ENCODE measurements at places on chromosomes 4 and X.

DNA sequence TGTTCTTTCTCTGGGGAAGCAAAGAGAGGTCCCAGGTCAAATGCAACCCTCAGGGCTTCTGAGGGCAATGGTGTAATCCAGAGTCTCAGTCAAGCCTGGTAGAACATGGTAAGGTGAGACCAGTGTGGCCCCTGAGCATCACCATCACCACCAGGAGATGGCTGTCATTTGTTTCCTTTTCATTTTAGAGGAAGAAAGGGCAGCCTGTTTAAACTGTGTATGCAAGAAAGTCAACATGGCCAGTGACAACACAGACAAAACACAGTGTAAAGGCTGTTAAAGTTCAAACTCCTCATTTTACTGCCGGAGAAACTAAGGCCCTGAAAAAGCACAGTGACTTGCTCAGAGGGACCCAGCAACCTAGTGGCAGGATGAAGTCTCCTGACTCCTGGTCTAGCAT, 2.0 kb upstream of the EDA start:
- DNase-seq: peak; percentile 41

DNA sequence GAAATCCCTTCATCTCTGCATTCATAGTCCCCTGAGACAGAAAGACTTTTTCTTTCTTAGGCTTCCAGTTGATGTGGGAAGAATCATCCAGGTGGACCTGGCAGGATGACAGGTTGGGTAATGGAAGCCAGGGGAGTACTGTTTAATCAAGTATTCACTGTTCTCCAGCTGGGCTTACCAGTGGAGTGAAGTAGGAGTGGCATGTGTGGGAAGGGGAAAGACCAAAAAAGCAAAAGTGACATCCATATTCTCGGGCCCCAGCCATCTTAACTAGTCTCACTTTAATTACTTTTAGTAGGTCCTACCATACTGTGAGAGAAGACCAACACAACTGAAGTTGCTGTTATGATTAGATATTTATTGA, 18.5 kb downstream of the VSIG4 start:
- no peak for DNase-seq

- no peak for DNase-seq
These were observed 16.6 kb upstream of the ERCC6L start for GRCh38 chrX:72255445-72255844.

DNA sequence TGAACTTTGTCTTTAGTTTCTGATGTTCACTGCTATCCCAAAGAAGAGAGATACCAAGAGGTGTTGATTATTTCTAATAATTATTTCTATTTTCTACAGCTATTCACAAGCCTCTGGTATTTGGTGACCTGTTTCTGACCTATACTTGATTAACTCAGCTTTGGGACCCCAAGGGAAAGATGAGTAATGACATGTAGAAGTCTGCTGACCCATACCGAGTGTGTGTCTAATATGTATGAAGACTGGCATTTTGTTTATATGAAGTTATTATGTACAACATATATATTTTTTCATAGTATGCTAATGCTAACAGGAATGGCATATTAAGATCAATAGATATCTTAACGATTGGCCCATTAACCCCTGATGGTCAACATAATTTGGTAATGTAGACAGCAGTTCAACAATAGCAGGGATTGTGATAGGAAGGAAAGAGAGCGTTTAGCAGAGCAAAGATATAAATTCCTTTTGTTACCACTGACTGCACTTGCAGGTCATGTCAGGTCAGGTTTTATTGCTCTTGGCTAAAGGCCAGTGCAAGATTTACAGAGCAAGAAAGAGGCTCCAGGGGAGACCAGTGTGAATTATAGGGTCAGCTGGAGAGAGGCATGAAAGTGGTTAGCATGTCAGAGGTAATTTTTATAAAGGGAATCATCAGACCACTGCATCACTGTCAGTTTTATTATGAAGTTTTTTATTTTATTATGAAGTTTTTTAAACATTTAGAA, 94.7 kb upstream of the DIPK2B start:
- DNase-seq: peak; percentile 78

GRCh38 chr4:25433966-25434827, 57.1 kb downstream of the ANAPC4 start:
- no peak for DNase-seq

DNA sequence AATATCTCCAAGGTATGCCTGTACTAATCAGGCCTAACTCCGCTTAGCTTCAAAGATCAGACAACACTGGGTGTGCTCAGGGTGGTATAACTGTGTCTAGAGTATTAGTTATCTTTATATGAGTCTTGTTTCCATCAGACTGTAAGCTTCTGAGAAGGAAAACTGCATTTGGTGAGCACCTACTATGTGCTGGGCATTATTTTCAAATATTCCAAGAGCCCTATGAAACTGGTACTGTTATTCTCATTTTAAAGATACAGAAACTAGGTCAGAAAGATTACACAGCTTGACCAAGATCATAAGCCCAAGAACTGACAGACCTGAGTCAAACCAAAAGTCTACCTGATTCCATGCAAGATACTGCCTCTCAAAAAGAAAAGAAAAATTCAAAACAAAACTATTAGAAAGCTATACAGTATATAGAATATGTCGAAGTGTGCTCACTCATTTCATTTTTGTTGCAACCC, 44.4 kb downstream of the LRBA start:
- no peak for DNase-seq
